LHCN-M2 (cell line): ENCODE measurements at places on chromosomes 12 and 14.
A peak's percentile ranks its signal among the peaks of the same experiment; 100 is the strongest.

DNA sequence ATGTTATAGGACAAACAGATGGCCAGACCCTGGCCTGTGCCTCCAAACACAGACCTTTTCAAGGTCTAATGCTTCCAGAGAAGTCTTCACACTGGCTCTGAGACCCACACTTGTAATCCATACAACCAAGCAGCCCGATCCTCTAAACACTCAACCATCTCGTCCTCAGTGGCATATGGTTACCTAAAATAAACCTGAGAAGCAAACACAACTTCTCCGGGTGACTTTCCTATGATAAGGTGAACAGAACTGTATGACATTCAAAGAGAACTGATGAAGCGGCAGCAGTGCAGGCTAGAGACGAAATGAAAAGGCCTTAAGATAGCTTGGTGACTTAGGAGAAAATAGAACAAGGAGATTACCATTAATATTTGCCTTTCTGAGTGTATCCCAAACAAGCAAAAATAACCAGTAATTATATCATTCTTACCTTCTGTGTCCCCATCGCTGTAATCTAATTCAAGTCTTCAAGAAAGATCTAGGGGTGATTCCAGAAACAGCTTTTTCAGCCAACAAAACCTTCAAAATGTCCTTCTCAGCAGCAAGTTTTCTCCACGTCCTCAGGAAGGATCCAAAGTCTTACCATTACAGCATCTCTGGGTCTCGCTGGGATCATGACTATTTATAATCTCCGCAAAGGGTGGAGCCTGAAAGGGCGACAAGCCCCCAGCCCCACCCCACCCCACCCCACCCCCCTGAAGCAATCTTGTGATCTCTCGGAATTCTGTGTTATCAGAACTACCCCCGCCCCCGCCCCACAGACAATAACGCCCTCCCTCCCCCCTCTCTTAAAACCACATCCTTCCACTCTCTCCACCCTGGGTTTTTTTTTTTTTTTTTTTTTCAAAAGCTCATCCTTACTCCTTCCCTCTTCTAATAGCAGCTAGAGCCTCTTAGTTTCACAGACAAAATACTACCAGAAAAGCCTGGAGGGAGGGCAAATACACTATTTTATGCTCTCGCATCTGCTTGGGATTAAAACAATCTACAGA is at the start of gene SLC2A3:
TSS of gene SLC2A3 (minus strand) at position 598 of the 992 bp plus-strand sequence. CDS start at position 445, 153 bp downstream.
- peak; percentile 93 for DNase-seq

GRCh38 chr12:5497329-5498053 is 65.6 kb downstream of the NTF3 start:
- DNase-seq, result no peak

GRCh38 chr14:67263499-67264149 is 22.4 kb downstream of the PALS1 start:
- peak; percentile 26 for DNase-seq

DNA sequence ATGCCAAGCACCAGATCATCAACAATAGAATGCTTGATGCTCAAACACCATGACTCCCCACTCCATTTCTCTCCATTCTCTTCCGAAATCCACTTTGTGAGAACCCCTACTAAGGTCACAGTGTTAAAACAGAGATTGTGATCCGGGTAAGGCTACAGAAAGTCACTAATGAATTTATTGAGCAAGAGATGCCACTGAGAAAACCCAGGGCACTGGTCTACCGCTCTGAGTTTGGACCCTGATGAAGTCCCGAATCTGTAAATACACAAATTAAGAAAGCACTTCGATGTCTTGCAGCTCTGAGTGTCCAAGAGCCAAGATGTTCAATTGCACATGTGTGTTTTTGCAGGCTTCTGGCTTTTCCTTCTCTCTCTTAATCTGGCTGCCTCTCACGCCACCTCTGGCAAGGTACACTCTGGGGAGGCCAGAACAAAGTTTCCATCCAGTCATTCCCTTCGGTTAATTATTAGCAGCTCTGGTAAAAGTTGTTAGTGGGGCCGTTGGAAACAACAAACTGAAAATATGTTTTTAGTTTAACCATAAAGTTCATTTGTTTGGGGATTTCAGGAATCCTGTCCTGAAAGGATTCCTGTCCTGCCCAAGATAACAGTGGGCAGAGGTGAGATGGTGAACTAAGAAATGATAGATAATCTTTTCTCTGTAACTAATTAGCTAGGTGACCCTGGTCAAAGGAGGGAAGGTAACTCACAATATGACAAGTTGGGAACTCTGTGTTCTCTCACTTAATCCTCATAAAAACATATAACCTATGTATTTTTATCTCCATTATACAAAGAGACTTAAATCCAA is 75.4 kb downstream of the BTG1 start:
- DNase-seq, result no peak

DNA sequence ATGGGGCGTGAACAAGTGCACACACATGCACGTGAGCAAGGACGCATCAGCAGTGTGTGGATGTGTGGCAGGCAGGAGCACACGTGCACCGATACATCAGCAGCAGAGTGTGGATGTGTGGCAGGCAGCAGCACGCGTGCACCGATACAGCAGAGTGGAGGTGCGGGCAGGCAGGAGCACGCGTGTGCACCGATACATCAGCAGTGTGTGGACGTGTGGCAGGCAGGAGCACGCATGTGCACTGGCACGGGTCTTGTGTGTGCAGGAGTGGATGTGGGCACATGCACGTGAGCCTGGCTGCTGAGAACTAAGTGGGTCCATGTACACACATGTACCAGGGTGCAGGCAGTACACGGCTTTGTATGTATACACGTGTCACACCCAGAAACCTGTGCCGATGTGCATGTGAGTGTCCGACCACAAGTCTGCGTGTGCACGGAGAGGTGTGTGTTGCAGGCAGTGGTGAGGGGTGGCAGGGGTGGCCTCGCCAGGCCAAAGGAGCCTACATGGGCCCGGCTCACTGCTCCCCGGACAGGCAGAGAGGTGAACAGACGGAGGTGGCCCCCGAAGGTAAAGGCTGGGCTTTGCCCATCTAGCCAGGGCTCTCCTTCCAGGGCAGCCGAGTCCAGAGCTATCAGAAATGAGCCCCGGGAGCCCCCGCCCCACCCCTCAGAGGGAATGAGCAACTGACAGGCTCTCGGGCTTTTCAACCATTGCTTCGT is 53.9 kb downstream of the RFLNA start:
- no peak for DNase-seq

DNA sequence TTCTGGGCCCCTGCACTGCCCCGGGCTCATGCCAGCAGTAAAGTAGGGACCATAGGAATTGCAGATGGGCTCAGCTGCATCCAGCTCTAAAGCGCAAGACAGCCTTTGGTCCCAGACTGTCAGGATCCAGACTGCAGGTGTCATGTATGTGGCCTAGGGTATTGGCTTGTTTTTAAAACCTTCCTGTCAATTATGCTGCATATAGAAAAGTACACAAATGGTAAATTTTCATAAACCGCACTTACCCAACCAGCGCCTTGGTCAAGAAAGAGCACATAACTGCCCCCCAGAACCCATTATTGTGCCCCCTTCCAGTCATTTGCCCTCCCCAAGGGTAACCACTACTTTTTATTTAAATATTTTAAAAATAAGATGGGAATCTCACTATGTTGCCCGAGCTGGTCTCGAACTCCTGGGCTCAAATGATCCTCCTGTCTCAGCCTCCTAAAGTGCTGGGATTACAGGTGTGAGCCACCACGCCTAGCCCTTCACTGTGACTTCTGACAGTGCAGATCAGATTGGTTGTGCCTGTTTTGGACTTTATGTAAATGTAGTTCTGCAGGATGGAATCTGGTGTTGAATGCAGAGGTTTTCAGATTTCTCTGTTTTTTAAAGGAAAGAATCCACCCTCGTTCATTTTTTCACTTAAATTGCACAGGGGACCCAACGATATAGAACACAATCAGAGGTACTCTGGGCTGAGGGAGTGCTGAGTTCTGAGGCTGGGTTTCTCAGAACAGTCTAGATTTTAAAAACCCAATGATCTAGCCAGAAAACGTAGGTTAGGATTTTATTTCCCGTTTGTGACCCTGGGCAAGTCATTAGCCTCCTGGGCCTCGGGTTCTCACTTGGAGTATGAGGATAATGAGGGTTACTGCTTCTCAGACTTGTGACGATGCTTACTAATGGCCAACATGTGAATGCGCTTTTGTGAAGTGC is 6.7 kb downstream of the NR4A1 start:
- no peak for DNase-seq

DNA sequence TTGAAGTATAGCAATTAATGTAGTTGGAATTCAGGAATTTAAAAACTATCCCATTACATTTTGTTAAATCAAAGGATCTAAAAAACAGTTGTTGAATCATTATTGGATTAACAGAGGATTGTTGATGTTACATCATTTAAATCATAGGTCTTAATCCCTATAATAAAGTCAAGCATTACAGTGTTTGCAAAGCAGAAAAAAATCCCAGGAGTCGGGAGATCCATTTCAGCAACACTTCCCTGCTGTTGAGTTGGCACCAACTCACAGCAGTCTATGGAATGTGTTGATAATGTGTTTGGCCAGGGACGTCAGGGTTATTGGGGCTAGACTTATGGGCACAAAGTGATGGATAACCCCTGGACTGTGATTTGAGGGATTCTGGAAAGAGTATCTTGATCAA is 99.1 kb upstream of the TMTC1 start:
- DNase-seq, result peak; percentile 31

- no peak for DNase-seq
Observed at GRCh38 chr12:111936869-111937268, 76.1 kb downstream of the TMEM116 start.

GRCh38 chr12:58359084-58359483 is 417.7 kb downstream of the ATP23 start:
- no peak for DNase-seq
